Heart left ventricle (tissue), 16 donors: ENCODE measurements at places on chromosomes 1 and 21.

DNA sequence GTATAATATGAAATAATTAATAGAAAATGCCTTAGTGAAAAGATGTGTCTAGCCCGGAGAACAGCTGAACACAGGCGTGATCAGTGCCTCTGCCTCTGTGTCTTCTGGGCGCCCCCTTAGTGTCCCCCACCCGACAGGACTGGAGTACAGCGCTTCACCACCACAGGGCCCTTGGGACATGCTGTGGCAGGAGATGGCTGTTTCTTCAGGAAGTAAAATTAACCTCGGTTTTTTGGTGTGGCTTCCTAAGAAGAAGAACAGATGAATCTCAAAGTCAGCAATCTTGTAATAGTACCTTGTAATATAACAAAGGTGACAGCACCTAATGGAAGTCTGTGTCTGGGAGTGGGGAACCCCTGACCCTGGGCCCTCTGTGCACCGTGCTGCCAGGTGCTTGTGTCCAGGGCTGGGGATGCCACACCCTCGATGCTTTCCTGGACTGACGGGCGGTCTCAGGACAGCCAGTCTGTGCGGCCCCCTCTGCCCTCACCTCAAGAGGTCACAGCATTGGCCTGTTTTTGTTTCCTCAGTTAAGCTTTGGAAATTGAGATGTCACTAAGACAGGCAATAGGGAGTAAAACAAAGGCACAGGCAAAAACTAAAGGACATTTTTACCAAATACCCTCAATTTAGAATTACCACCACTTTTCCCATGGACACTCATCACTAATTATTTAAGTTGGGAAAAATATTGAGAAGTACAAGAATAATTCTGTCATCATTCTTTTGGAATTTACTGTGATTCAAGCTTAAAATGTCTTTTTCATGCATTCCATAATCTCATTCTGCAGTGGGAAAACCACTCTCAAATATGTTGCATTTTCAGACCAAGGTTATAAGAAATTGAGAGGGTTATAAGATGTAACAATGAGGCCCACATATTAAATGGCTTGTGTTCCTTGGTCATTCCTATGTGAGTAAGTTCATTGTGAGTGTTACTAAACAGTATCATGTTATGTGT, 79.3 kb downstream of the ADARB1 start:
- no peaks in the 10 kb centered on the region for H3K4me1 ChIP-seq
- H3K27ac ChIP-seq: no peak overlapping the region
- no peak for DNase-seq
- no peaks in the 10 kb centered on the region for H3K36me3 ChIP-seq
- no peaks in the 10 kb centered on the region for H3K27me3 ChIP-seq

- peaks cover 25% of the 10 kb centered on the region for H3K4me1 ChIP-seq
- no peak for DNase-seq
- H3K36me3 ChIP-seq: no peaks in the 10 kb centered on the region
- H3K27me3 ChIP-seq: no peaks in the 10 kb centered on the region
Observed at GRCh38 chr1:212157252-212157651, 121.7 kb downstream of the DTL start.

GRCh38 chr1:60088620-60089155, 15.1 kb upstream of the C1orf87 start:
- no peaks in the 10 kb centered on the region for H3K4me1 ChIP-seq
- no peak overlapping the region for H3K27ac ChIP-seq
- H3K4me3 ChIP-seq: no peak overlapping the region
- no peaks in the 10 kb centered on the region for H3K27me3 ChIP-seq
- no peaks in the 10 kb centered on the region for H3K36me3 ChIP-seq

- no peaks in the 10 kb centered on the region for H3K36me3 ChIP-seq
- no peaks in the 10 kb centered on the region for H3K4me1 ChIP-seq
- H3K27ac ChIP-seq: no peak overlapping the region
Observed at GRCh38 chr1:114764689-114765088, 6.9 kb upstream of the CSDE1 start.

DNA sequence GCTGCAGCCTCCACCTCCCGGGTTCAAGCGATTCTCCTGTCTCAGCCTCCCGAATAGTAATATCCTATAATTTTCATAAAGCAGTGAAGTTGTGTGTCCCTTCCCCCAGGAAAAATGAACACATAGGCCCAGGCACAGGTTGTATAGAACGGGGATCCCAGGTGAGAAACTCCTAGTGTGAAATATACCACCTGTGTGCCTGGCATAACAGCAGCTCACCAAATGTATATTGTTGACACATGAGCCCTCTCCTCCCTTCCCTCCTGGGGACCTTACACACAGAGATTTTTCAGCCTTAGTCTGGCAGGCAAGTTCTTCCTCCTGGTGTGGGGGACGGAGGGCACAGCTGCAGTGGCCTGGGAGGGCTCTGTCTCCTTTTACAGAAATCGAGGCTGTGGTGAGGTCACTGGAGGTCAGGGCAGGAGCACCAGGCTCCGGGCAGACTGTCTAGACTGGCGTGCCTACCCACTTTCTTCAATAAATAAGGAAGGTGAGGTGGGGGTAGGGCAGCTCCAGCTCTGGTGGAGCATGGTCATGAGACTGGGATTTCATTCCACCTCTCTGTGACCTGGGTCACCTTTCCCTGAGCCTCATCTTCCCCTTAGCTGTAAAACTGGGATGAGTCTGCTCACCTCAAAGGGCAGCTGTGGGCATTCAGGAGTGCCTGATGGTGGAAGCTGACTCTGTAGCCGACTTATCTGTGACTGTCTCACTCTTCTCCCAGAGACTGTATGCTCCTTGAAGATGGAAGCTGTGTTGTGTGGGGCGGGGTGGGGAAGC, 14.3 kb downstream of the RCC1 start:
- H3K27me3 ChIP-seq: no peaks in the 10 kb centered on the region
- peaks cover 9% of the 10 kb centered on the region for H3K4me1 ChIP-seq
- no peaks in the 10 kb centered on the region for H3K36me3 ChIP-seq
- no peak for DNase-seq

GRCh38 chr1:36458910-36459309, 5.3 kb downstream of the MRPS15 start:
- H3K4me3 ChIP-seq: no peak overlapping the region
- H3K27me3 ChIP-seq: no peaks in the 10 kb centered on the region
- H3K27ac ChIP-seq: no peak overlapping the region
- H3K4me1 ChIP-seq: peaks cover 13% of the 10 kb centered on the region

- H3K36me3 ChIP-seq: no peaks in the 10 kb centered on the region
- no peaks in the 10 kb centered on the region for H3K27me3 ChIP-seq
- DNase-seq: no peak
- H3K4me3 ChIP-seq: no peak overlapping the region
- H3K27ac ChIP-seq: no peak overlapping the region
Observed at GRCh38 chr1:30670240-30671060, 52.9 kb downstream of the MATN1 start.

GRCh38 chr21:35227786-35228185, 178.7 kb upstream of the RUNX1 start:
- no peaks in the 10 kb centered on the region for H3K36me3 ChIP-seq
- peaks cover 9% of the 10 kb centered on the region for H3K4me1 ChIP-seq
- H3K27ac ChIP-seq: no peak overlapping the region

DNA sequence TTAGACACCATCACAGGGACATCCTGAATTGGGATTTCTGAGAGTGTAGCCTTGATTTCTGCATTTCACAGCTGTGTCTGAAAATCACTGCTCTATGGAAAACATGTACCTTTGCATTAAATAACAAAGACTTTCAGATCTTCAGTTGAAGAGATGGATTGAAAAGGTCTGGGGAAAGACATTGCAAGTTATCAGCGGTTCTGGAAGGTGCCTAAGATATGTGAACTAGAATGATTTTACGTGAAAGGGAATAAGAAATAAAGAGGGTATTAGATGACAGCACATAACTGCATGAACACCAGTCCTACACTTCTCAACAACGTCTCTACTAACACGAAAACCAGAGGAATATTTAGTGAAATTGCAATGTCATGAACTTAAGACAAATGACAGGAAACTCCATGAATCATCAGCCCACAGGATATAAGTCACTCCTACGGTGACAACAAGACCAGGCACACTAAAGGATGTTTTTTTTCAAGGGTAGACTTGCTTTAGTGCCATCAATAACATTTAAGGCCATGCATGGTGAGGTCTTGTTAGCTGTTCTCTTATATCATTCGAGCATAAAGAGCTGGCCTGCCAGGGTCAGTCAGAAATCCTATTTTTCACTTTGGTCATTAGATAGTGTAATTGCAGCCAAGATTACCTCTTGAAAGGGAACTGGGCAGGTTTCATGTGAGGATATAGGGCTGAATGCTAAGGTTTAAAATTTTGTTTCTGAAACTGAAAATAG, 283.1 kb downstream of the GRIK1 start:
- no peaks in the 10 kb centered on the region for H3K36me3 ChIP-seq
- H3K4me1 ChIP-seq: peaks cover 16% of the 10 kb centered on the region
- H3K27me3 ChIP-seq: no peaks in the 10 kb centered on the region

DNA sequence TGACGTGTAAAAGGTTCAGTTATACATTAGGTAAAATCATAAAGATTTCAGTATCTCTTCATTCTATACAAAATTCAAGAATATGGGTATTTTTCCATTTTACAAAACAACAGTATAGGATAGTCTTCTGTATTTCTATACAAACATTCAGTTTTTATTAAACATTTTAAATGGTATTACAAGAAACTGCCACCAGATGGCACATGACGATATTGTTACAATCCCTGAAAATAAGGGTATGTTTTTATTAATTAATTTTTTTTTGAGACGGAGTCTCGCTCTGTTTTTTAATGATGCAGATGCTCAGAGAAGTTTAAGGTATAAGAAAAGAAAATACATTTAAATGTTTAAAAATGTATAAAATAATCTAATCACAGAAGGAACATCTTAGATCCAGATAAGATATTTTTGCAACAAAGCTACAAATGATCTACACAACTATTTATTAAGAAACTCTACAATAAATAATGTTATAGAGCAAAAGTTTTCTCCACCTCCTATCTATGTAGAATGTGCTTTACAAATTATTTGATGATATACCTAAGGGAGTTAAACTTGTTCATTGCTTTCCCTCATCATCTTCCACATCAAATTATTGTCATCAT, 23.5 kb upstream of the RSBN1 start:
- H3K4me3 ChIP-seq: no peak overlapping the region
- no peaks in the 10 kb centered on the region for H3K4me1 ChIP-seq
- no peak for DNase-seq
- H3K27me3 ChIP-seq: no peaks in the 10 kb centered on the region
- no peaks in the 10 kb centered on the region for H3K36me3 ChIP-seq

DNA sequence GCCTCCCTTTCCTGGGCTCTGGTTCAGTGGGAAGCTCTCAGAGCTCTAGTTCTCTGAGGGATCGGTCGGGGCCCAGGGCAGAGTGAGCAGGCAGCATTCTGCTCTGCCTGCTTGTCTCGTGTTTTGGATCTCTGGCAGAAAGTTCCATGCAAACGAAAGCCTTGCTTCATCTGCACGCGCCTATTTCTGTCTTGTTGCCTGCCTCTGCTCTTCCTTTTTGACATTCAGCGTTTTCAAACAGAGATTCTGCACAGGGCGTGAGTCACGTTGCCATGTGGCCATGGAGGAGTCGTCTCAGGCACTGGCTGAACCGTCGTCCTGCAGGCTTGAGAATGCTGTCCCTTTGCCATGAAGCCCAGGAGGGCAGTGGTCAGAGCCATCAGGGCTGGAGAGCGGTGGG, 20.3 kb downstream of the AJAP1 start:
- H3K4me1 ChIP-seq: no peaks in the 10 kb centered on the region
- DNase-seq: no peak

GRCh38 chr1:186456729-186457255, 4.1 kb downstream of the PDC start:
- H3K27me3 ChIP-seq: no peaks in the 10 kb centered on the region
- no peak overlapping the region for H3K4me3 ChIP-seq
- H3K4me1 ChIP-seq: no peaks in the 10 kb centered on the region

DNA sequence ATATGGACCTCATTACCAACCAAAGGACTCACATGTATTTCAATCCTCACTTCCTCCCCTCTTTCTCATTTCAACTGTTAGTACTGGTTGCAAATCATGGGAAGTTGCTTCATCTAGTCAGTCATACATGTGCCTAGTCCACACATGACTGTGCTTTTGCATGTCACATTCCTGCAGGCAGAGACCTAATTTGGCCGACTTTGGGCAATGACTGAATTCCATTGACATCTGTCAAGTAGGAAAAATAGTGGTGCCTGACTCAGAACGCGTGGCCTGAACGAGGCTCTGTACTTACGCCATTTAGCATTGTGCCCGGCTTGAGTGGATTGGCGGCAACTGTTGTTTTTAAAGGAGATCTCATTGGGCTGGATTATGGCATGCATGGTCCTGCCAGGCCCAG, 18.0 kb downstream of the PTPRU start:
- no peak overlapping the region for H3K27ac ChIP-seq
- H3K4me1 ChIP-seq: peaks cover 3% of the 10 kb centered on the region
- no peaks in the 10 kb centered on the region for H3K36me3 ChIP-seq
- H3K4me3 ChIP-seq: no peak overlapping the region
- no peaks in the 10 kb centered on the region for H3K27me3 ChIP-seq
- no peak for DNase-seq

DNA sequence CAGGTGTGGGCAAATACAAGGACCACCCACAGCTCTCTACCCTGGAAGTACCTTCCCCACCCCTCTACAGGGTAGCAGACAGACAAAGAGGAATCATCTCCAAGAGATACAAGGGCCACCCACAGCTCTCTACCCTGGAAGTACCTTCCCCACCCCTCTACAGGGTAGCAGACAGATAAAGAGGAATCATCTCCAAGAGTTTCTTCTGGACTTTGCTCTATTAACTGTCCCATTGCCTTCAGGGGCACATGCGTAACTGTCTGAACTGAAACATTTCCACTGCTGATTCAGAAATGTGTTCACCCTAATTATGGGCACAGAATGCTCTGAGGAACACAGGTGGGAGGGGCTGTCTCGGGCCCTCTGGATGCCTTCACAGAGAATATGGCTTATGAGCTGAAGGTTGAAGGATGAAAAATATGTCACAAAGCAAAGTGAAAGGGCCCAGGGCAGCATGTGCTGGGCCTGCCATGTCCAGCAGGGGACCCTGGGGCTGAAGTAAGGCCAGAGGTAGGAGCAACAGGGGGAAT, 43.9 kb downstream of the ZNF281 start:
- H3K27ac ChIP-seq: no peak overlapping the region
- DNase-seq: no peak
- no peaks in the 10 kb centered on the region for H3K36me3 ChIP-seq
- no peak overlapping the region for H3K4me3 ChIP-seq
- H3K4me1 ChIP-seq: peaks cover 3% of the 10 kb centered on the region

DNA sequence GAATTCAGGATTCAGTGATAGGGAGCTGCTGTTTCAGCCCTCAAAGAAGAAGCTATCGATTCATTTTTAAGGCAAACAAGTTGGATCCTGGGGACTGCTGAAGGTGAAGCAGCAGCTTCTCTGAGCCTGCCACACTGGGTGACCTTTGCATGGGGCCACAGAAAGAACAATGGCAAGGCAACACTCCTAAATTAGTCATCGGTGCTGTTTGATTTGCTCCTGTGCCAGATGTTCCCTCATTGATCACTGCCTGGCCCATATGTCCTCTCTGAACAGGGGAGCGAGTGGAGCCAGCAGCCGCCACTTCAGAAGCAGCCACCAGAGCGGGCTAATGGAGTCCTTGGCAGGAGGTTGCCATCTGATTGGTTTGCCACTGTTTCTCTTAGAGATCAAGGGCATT, 391.5 kb downstream of the NTNG1 start:
- no peaks in the 10 kb centered on the region for H3K27me3 ChIP-seq
- H3K4me1 ChIP-seq: no peaks in the 10 kb centered on the region
- no peak overlapping the region for H3K4me3 ChIP-seq
- no peak for DNase-seq
- H3K27ac ChIP-seq: no peak overlapping the region

- H3K4me3 ChIP-seq: no peak overlapping the region
- DNase-seq: no peak
- no peaks in the 10 kb centered on the region for H3K36me3 ChIP-seq
- no peak overlapping the region for H3K27ac ChIP-seq
- H3K27me3 ChIP-seq: peaks cover 26% of the 10 kb centered on the region
- peaks cover 17% of the 10 kb centered on the region for H3K4me1 ChIP-seq
Observed at GRCh38 chr1:32926562-32926961, 25.4 kb upstream of the TMEM54 start.

GRCh38 chr1:195715652-195716051, 892.6 kb downstream of the KCNT2 start:
- H3K4me3 ChIP-seq: no peak overlapping the region
- H3K4me1 ChIP-seq: no peaks in the 10 kb centered on the region
- H3K36me3 ChIP-seq: no peaks in the 10 kb centered on the region
